ENCODE measurements at places on chromosomes 3 and 15.

- DNase-seq, result no peak
These were observed 29.9 kb upstream of the CCR2 start for GRCh38 chr3:46324036-46324435.

- no peak for DNase-seq
These were observed 96.5 kb downstream of the ARHGEF26 start for GRCh38 chr3:154217671-154218070.

DNA sequence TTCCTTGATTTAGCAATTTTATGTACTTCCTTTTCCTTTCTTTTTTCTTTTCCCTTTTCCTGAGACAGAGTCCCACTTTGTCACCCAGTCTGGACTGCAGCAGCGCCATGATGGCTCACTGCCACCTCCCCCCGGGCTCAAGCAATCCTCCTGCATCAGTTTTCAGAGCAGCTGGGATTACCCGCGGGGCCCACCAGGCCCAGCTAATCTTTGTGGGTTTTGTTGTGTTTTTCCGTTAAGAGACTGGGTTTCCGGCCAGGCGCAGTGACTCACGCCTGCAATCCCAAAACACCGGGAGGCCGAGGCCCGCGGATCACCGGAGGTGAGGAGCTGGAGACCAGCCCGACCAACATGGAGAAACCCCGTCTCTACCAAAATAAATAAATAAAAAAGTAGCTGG lies 17.7 kb downstream of the GOLGA8S start:
- DNase-seq, result no peak

GRCh38 chr3:193782747-193783146 lies 189.7 kb downstream of the OPA1 start:
- no peak for DNase-seq

DNA sequence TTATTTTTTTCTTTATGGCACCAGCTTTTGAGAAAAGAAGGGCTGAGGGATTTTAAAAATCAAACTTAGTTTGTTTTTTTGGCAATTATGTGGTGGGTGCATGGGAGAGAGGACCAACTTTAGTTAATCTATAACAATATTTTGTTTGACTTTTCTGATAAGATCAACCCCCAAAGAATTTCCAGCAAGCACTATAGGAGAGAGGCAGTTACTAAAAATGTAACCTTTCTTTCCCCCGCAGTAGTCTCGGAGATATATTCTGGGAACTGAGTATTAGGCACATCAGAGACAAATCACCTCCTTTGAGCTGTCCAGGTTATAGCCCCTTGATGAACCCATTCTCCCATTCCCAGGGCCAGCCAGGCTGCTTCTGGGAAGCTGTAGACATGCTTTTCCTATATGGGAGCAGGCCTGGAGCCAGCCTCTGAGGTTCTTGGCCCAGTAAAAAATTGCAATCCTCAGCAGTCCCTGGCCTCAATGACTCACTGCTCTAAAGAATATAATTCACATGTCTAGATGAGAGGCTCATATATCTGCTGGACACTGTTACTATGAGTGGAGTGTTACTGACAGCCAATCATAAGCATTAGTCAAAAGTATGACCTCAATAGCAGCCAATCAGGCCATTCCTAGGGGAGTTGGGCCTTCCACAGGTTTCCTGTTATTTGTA lies 138.3 kb upstream of the AGBL1 start:
- DNase-seq, result peak; percentile 24

- peak; percentile 96 for DNase-seq
These were observed 85.2 kb upstream of the PPIB start for GRCh38 chr15:64247906-64248541.

DNA sequence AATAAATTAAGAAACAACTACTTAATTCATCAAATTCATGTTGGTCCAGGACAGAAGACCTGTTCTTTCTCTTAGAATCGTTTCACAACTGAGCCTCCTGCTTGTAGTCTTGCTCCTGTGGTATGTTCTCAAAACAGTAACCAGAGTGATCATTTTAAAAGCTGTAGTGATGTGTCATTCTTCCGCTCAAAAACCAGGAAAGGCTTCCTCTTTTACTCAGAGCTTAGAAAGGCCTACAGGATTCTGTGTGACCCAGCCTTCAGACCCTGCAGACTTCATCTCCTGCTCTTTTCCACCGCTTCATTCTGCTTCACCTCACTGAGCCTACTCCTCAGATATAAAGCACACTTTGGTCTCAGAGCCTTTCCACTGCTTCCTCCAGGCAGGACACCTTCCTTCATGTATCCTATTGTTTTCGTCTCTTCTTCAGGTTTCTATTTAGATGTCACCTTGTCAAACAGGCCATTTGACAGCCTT lies 22.7 kb downstream of the ST6GAL1 start:
- peak; percentile 52 for DNase-seq

GRCh38 chr15:58690703-58691102 lies 58.8 kb downstream of the ADAM10 start:
- no peak for DNase-seq

DNA sequence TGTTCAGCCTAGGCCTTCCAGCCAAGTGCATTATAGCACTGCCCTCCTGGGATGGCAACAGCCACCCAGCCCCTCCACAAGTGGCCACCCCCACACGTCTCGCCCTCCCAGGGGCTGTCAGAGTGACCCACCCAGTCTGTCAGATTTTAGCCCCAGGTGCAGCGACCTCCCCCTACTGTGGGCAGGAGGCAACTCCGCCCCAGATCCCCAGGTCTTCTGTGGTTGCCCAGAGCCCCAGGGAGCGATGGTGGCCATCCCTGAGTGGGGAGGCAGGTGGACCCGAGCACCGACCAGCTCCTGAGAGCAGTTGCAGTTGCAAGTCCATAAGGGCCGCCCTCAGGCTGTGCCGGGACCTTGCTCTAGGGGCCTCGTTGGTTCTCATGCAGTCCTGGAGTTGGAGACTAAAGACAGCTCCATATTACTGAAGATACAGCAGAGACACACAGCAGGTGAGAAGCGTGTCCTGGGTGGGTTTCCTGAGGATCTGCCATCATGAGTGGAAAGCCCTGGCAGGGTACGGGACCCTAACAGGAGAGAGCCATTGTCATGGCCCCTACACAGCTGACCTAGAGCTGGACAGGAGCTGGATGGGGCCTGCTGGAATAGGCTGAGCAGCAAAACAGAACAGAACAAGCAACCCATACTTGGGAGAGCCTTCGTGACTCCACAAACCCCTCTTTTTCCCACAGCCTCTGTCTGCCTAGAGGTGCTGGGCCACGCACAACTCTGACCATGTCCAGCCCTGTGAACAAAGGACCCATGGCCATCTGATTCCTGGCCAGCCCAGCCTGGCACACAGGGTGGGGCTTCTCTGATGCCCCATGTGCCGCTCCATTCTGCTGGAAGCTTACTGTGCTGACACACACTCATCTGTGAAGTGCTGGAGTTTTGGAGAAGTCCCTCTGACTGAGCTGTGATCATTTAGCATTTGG lies 110.3 kb upstream of the ALDH1A3 start:
- DNase-seq, result no peak

- no peak for DNase-seq
These were observed 80.4 kb upstream of the LMCD1 start for GRCh38 chr3:8421267-8421666.

GRCh38 chr15:71705151-71705550 lies 105.2 kb upstream of the NR2E3 start:
- peak; percentile 58 for DNase-seq

GRCh38 chr15:31353931-31354330 lies 27.3 kb downstream of the KLF13 start:
- DNase-seq, result peak; percentile 21

GRCh38 chr3:104785947-104786346 lies 580.8 kb upstream of the ALCAM start:
- peak; percentile 26 for DNase-seq

- no peak for DNase-seq
These were observed 5.3 kb downstream of the BHLHE40 start for GRCh38 chr3:4984511-4984864.

- no peak for DNase-seq
These were observed 35.8 kb downstream of the SETD2 start for GRCh38 chr3:47128137-47128536.

GRCh38 chr3:47003461-47004368 lies 24.2 kb downstream of the NBEAL2 start:
- DNase-seq, result no peak

GRCh38 chr3:157077565-157077991 lies 82.4 kb downstream of the CCNL1 start:
- peak; percentile 89 for DNase-seq
